Hepatocyte (in vitro differentiated cells): ENCODE measurements at places on chromosomes 4 and X. TPM values are rescaled to one million over a fixed set of nuclear protein-coding genes. Genes with fewer than 3 reads are reported as not detected.

- DNase-seq, result peak; percentile 20
Observed at GRCh38 chrX:20519146-20519545, 252.4 kb upstream of the RPS6KA3 start.

DNA sequence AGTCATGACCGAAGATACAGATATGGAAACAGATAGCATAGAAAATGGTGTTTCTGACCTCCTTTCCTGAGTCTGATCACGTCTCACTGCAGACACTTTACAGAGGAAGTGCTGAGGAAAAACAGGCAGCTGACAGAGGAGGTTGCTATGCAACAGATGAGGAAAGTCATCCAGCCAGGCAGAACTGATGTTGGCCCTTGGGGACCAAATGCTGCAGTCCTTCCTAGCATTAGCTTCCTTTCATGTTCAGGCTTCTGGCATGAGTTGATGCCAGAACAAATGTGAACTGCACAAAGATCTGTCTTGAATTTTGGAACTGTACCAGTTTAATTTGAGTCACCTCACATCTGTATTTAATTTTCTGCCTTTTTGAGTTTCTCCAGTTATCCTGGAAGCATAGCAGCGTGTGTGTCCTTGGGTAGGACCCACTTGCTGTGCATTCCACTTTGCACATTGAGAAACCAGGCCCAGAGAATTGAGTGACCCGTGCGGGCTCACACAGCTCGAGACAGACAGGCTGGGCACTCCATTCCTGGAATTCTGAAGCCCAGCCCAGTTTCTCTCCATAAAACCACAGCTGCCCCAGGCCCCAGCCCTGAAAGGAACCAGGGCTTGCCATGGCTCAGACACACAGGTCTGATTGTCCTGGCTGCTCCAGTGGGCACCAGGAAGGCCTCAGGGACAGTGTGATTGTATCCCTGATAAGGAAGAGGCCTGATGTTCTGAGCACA, 1.4 kb upstream of the MAGED1 start:
- peak; percentile 33 for DNase-seq

DNA sequence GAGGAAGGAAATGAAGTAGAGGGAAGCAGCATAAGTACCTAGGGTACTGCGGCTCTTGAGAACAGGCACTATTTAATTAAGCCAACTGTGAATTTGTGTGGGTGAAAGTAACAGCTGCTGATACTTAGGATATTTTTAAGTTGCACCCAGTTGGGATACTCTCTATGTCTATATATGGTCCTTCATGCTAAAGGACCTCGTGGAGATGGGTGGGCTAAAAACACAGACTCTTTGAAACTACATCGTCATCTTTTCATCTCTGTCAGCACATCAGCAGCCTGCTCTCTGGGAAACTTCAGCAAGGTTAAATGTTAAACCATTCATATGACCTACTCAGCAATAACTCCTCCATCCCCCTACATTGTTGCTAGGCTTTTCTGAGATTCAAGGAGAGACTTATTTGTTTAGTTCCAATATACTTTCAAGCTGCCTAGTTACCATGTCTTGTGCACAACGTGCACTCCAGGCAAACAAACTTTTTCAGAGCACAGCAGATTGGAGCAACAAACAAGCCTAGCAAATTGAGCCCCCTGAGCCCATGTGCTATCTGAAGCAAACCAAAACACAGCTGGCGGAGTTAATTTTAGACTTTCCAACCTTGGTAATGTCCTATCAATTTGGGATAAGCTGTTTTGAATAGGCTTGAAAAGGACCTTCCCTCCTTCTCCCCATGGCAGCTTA, 6.2 kb upstream of the MOB1B start:
- peak; percentile 33 for DNase-seq

DNA sequence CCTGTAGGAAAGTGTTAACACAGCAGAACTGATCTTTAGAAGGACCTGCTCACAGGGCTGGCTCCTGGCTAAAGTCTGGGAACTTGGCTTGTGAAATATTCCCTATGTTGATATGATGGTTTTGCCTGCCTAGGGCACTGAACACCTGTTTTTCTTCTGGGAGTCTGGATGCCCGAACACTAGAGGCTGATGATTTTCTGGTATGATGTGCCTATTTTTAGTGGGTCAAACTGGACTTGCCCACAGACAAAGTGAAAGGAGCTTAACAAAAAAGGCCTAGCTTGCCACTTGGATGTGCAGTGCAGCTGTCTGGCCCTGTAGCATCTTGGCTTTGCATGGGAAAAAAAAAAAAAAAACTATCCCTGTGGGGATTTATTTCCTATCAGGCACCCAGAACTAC, 39.1 kb downstream of the ZNF674 start:
- DNase-seq, result no peak

Gene PCDH11X
- 4.5 and 5.5 TPM in 2 replicates for total RNA-seq

Gene JAKMIP1
- total RNA-seq, result not detected in 2 replicates

Gene SHROOM2
- 6.2 and 8.5 TPM in 2 replicates for total RNA-seq

Gene FDCSP
- not detected in 2 replicates for total RNA-seq

Gene KIT
- 2.6 and 4.1 TPM in 2 replicates for total RNA-seq

Gene ART3
- 0.90 and 1.0 TPM in 2 replicates for total RNA-seq
